ENCODE measurements at places on chromosomes 3 and 15.

DNA sequence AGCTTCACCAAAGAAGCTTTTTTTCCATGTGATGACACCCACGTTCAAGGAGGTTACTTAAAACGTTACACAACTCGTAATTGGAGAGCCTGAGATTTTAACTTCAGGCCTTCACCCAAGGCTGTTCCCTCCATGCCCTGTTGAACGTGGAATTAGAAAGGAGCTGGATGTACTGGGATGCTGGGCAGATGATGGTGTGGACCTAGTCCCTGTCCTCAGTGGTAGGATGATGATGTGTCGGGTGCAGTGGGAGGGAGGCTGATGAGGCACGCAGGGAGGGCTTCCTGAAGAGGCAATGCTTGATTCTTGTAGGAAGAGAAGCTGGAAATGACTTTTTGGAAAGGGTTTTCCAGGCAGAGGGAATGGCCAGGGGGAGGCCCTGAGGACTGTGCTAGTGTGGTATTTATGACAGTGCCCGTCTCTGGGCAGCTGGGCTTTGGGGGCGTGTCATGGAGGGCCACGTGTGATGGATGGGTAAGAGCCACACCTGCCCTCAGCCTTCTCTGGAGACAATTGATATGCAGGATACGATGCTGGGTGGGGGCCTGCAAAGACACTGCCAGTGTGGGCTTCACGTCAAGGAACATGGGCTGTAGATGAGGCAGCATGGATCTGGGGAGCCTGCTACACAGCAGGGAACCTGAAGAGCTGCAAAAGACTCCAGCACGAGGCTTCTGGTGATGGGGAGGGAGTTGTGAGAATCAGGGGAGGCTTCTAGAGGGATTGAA is 15.3 kb downstream of the SYNM start:
- no peak for DNase-seq

DNA sequence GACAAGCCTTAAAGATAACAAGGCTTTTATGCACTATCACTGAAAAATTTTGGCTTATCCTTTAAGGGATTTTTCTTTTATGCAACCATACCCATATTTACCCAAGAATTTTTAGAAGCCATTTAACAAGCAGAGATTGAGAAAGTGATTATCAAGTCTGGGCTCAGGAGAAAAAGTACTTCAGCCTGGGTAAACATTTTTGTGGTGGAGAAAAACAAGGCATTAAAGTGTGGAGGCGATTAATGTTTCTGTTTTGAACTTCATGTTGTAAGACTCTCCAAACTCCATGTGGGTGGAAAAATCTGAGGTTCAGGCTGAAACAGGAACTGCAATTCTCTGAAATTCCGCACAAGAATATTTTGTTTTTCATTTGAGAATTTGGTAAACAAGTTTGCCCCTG is 260.4 kb upstream of the KCNMB2 start:
- no peak for DNase-seq

DNA sequence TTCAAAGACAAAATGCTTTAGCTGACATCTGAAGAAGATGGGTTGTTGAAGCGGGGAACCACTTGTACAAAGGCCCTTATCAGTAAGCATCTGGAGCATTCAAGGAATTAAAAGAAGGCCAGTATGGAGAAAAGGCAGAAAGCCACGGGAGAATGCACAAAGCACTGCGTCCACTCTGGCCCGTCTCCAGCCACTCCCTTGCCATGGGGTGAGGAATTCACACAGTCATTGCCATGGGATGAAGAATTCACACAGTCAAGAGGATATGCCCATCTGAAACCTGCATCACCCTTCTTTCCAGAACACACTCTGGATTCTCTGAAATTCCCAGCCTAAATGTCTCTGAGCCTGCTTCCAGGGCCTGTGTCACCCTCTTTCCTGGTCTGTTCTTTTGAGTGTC is 26.7 kb upstream of the STAG1 start:
- no peak for DNase-seq

DNA sequence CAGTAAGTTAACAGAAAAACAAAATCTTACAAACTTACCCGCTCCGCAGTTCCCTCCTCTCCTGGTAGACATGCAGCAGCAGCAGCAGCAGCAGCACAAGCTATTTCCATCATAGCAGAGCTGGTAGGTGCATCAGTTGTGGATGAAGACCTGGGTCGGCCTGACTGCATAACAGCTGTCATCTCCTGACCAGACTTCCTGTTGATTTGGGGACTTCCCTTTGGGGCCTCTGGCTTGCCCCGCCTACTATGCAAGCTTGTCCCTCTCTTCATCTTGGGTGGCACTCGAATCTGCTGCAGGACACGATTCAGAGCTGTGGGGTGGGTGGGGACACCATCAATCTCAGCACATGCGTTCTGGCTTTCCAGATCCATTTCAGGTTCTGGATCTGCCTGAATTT is 65.7 kb downstream of the TMCC1 start:
- peak; percentile 7 for DNase-seq

DNA sequence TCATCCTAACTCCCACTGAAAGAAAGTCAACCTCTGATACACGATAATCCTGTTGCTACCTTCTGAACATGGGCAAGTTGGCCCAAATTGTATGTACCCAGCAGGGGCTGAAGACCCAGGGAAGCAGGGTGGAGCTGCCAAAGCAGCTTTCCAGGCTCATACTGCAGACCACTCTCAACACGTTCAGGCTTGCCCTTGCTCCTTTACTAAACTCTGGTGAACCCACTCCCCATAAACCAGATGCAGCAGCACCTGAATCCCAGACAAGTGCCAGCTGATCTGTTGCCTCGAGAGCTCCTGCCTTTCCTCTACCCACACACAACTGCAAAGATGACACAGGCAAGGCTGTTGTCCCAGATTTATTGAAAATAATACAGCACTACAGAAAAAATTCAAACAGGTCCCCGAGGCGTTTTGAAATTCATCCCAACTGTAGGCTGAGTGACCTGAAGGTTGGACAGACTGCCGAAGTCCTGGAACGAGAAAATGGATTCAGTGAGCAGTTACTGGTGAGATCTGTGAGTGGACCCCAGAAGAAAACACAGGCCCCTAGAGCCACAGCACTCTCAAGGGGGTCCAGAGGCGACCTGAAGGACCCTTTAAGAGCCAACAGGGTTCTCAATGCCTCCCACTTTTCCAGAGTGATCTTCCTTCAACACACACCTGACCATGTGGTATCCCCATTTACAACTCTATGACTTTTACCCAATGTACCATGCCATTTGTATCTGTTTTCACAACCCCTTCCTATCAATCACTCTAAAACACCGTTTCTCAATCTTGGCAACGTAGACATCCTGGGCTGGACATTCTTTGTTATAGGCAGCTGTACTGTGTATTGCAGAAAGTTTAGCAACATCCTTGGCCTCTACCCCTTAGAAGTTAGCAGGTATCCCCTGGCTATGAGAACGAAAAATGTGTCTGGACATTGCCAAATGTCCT is 3.6 kb downstream of the RPS17 start:
- no peak for DNase-seq

GRCh38 chr15:69346112-69346511 is 47.4 kb downstream of the PAQR5 start:
- DNase-seq, result no peak

GRCh38 chr15:57854531-57854930 is 148.0 kb downstream of the POLR2M start:
- DNase-seq, result no peak

- no peak for DNase-seq
Measured at GRCh38 chr15:69661446-69661845, 208.8 kb downstream of the RPLP1 start.

DNA sequence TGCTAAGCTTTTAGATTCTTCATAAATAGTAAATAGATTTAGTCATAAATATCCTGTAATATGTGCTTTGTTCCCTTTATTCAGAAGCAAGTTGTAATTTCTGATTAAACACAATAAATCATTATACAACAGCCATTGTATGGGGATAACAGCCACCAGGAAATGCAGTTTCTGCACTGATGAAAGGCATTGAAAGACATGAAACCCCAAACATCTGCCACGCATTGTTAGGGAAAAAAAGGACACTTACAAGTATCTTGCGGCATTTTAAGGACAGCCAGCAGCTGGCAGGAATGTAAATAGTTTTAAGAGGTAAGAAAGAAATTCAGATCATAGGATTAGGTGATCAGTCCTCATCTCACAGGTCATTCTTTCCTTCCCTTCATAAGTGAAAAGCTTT is 801.1 kb upstream of the LMCD1 start:
- no peak for DNase-seq

DNA sequence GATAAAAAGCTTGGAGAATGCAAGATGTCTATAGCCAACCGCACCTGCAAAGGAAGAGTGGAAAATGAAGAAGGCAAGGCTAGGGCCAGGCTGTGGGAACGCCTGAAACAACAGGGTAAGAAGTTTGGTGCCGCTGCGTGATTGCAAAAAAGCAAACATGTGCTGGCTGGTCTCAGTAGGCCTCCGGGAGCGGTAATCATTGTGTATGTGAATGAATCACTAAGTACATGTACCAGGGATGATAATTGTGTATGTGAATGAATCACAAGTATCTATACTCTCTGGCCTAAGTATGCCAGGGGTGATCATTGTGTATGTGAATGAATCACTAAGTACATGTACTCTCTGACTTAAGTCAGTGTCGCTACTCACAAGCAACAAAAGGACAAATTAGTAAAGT is 40.3 kb upstream of the PARL start:
- no peak for DNase-seq

DNA sequence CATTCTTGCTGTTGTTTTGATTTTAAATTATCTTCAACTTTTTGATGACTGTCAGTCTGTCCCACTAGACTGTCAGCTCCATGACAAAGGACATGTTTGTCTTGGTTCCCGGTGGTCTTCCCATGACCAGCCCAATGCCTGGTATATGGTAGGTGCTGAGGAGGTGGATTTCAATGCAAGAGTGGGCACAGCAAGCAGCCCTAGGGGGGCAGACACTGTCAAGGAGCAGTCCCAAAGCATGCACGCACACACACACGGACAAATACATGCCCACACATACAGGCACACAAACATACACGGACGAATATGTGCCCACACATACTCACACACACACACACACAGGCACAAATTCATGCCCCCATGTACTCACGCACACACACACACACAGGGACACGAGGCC is 12.0 kb downstream of the KLF15 start:
- DNase-seq, result no peak

GRCh38 chr3:95356764-95357501 is 1294.1 kb downstream of the NSUN3 start:
- no peak for DNase-seq

DNA sequence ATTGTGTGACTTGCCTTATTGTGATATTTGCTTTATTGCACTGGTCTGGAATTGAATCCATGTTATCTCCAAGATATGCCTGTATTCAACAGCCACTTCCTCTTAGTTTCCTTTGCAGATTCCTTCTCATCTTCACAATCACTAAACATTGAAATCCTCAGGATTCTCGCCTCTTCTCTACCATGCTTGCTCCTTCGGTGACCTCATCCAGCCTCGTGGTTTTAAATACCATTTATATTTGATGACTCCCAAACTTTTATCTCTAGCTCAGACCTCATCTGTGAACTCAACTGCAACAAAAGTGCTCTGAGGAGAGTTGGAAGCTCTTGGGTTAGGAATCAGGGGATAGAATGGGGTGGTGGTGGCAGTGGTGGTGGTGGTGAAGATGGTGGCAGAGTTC is 19.9 kb downstream of the POLR2M start:
- no peak for DNase-seq

- no peak for DNase-seq
Measured at GRCh38 chr15:71596672-71597071, 213.7 kb upstream of the NR2E3 start.

DNA sequence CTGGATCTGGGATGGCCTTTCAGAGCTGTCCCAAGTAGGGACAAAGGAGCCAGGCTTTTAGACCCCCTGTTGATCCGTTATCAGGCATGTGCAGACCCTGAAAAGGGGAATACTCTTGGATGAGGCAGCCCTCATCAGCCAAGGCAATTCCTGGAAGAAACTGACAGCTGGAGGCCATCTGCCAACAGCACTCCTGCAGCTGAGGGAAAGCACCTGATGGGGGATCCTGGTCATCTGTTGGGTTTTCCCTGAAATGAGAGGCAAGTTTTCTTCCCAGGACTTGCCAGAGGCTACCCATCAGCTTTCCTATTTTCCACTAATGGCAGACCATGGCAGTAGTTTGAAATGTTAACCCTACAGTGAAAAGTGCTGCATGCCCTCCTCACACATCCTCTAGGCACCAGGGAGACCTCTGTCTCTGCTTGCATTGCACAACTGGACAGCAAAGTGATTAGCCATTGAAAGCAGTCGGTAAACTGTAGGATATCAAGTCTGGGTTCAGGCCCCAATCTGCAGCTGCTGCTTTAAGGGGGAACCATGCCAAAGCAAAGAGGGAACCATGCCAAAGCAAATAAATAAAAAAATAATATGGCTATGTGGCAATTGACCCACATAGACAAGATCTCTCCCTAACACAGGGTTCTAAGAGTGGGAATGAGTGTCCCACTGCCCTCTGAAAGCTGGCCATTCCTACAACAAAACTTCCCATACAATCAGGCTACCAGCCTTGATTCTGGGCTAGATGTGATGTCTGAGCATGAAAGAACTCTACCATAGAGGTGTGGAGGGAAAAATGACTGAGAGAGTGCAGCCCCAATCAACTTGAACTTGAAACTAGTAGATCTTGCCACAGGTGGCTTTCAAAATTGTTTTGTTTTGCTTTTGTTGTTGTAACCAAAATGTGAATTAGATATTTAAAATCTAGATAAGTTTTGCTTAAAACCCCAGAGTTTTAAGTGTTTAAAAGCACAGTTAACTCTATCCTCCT is 232.0 kb upstream of the STT3B start:
- DNase-seq, result no peak

DNA sequence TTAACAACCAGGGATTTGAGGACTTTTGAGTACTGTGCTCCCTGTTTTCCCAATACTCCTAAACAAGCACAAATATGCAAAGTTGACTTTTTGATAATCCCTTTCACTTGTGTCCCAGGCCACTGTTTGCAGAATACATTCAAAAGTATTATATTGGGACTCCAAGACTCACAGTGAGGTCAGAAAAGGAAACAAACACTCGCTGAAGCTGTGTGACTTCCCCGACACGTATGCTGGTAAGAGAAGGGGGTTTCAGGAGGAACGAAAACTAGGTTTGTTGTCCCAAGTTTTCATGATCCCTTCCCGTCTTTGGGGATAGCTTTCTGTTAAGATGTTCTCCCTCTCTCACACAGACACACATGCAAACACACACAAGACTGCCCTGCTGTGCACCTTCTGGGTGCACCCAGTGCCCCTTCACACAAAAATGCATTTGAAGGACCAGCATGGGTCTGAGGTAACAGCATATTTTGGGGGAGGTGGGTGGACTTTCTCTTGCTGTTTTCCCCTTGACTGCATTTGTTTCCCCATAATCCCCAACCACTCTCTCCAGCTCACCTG is 225.2 kb upstream of the PRICKLE2 start:
- DNase-seq, result no peak

DNA sequence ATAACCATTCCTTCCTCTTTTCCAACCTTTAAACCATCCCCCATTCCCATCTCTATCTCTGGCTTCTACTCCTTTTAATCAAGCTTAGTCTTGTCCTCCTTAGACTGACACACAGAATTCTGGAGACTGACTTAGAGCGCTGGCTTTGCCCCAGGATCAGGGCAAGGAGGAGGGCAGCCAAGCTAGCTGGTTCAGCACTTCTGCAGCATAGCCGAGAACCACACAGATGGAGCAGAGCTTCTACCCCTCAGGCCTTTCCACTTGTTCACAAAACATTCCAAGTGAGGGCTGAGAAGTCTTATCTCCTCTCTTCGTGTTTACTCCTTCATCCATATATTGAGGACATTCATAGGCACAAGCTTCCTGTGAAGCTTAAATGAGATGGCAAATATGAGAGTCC is 246.5 kb upstream of the PEX5L start:
- DNase-seq, result no peak

Data from GM18507 (cell line).